ENCODE measurements at places on chromosomes 1 and 21.

DNA sequence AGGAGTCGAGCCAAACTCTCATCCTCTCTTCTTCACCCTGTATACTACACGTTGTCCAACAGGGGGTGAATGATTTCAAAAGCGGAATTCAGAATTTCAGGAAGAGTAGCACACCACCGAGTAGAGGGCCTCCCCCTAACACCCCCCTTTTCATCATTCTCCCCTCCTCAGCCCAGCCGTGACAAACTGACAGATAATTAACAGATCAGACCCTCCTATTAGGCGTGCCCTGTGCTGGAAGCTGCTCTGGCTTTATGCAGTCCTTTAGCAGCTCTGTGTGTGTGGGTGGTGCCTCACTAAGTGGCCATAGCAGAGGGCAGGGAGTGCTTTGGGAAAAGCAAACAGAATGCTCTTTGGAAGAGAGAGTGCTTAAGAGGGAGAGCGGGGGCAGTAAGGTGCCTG lies 44.3 kb downstream of the PEX14 start:
- DNase-seq = peak; percentile 84

DNA sequence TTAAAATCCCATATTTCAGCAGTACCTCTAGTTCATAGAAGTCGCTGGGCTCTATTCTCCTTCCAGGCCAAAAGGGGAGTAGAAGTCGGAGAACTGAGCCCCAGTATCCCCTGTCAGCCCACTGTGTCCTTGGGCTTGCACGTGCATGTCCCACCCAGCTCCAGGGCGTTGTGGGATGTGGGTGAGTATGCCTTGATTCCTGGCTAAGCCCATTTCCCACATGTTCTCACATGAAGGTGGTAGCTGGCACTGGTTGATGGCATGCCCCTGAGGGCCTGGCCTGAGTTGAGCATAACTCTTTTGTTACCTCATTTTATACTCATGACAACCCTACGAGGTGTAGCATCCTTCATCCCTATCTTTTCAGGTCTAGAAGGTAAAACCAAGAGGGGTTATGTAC lies 8.0 kb downstream of the SLC6A17 start:
- no peak for DNase-seq

- no peak for DNase-seq
Measured at GRCh38 chr21:44360159-44360558, 6.7 kb downstream of the TRPM2 start.

DNA sequence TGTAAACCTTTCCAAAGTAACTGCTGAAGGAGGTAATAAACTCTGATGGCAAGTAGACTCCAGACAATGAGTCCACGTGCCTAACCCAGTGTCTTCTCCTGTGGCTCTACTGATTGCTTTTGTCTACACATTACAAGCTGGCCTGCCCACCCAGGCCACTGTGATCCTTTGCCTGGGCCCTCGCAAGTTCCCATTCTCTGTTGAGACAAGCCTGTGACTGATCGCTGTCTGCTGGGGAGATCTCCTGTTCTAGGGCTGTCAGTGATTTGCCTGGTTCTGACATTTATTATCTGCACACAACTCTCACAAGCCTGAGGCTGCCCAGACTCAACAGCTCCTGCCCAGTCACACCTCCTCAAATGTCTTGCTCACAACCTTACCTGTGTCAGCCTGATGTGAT lies 81.4 kb downstream of the CYYR1 start:
- DNase-seq = no peak

- DNase-seq = no peak
Measured at GRCh38 chr1:206608108-206608698, 4.1 kb downstream of the EIF2D start.

DNA sequence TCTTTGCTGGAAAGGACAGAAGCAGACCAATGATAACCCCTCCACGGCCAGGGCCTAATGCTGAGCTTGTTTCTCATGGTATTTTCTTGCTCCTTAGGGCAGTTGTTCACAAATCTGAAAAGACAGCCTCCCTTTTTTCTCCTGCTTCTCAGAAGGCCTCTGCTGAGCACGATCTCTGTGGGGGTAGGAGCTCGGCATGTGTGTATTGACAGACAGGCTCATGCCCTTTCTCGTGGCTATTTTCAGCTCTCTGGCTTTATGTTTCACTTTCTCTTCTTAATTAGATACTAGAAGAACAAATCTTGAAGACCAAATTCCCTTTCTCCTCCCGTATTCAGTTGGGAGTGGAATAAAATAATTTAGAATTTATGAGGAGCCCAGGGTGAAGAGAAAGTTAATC lies 768 bp upstream of the RIIAD1 start:
- no peak for DNase-seq
